Stimulated activated CD4-positive, alpha-beta T cell treated with anti-CD3 and anti-CD28 coated beads, Interleukin-12 subunit alpha, Interleukin-12 subunit beta, amount 100 ng/mL, for 48 hours (primary cell): ENCODE measurements at places on chromosomes 5 and 9.

GRCh38 chr5:139796061-139796806 lies 626 bp downstream of the PSD2 start:
- no peak for DNase-seq

GRCh38 chr5:178371362-178372111 lies 138.9 kb upstream of the PHYKPL start:
- no peak for DNase-seq

DNA sequence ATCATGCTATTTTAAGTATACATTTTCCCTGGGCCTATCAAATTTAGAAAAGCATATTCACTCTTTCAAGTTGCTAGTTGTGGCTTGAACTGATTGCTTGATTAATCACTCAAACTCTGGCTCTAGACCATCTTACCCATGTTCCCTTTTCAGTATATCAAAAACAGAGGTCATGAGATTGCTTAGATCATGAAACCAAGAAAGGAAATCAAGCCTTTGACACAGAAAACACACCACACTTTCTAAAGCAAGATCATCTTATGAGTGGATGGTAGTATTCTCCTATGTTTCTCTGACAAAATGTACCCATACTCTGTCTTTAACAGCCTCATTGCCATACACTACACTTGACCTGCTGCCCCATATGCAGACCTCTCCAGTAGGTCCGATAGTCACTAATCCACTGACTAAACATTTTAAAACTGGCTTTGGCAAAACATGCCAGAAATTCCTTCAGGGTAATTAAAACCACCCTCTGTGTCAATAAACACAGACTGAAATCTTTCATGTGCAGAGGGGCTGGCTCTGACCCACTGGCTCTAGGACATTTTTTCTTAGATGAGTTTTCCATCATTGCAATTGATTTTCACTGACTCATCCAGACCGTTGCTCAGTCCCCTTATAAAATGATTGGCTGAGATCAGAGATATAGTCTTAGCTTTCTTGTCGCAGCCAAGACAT lies 18.2 kb downstream of the PPP2R2B start:
- DNase-seq: no peak

GRCh38 chr9:36471359-36471758 lies 71.3 kb upstream of the RNF38 start:
- no peak for DNase-seq

DNA sequence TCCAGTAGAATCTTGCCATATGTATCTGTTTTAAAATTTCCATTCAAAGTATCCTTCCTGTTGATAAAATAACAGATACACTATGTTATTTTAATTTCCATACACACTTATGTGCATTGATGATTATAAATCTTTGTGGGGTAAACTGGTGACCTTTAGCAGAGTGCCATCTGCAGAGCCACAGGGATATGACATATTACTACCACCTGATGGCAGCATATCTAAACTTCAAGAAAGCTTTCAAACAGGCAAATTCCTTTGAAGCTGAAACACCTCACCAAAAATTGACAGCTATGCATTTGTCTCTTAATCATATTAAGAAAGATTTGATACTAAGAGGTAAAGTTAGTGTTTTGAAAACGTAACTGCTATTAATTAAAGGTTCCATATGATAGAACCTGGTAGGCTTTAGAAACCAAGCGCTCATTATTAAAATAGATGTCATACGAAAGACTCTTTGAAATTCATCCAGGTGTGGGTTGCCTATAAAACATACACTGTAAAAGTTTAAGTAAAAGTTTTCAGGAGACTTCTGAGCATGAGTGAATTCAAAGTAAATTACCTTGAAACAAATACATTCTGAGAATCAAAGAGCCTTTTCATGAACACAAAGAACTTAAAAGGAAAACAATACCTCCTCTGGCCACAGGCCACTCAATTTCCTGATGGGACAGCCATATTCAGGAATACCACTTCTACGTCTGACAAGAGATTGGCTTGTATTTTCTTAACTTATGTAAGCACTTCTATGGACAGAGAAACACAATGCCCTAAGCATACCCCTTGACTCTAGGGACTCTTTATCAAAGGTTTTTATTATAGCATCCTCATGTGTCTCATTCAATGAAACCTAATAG lies 93.3 kb downstream of the KIAA0825 start:
- DNase-seq: no peak

DNA sequence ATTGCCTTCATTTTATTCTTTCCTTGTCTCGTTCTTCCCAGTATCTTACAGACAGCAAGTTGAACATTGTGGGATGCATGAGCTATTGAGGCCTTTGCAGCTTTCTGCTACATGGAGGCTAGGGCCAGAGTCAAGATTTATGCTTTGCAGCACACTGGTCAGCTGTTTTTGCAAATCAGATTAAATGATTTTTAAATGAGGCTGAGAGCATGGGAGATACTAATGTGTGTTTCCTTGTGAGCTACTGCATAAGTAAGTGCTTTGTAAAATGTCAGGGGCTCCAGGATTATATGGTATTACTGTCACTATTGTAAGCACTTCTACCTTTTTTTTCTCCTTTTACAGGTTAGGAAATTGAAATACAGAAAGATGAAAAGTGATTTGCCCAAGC lies 111.0 kb upstream of the CDKN2B start:
- no peak for DNase-seq

DNA sequence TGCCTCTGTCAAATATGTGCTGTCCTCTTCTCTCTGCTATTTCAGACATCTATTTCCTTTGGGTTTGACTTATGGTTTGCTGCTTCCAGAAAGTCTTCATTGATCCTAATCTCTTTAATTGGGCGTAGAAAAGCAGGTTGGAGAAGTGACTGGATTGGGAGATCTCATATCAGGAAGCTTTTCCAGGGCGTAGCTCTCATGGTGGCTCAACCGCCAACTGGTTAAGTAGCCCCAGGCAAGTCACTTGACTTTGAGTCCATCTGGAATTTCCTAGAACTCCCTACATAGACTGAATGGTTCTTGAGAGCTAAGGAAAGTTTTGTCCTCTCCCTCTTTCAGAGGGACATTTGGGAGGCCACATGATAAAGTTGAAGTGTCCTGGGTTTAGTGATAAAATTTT lies 192.3 kb upstream of the GLRA1 start:
- no peak for DNase-seq

DNA sequence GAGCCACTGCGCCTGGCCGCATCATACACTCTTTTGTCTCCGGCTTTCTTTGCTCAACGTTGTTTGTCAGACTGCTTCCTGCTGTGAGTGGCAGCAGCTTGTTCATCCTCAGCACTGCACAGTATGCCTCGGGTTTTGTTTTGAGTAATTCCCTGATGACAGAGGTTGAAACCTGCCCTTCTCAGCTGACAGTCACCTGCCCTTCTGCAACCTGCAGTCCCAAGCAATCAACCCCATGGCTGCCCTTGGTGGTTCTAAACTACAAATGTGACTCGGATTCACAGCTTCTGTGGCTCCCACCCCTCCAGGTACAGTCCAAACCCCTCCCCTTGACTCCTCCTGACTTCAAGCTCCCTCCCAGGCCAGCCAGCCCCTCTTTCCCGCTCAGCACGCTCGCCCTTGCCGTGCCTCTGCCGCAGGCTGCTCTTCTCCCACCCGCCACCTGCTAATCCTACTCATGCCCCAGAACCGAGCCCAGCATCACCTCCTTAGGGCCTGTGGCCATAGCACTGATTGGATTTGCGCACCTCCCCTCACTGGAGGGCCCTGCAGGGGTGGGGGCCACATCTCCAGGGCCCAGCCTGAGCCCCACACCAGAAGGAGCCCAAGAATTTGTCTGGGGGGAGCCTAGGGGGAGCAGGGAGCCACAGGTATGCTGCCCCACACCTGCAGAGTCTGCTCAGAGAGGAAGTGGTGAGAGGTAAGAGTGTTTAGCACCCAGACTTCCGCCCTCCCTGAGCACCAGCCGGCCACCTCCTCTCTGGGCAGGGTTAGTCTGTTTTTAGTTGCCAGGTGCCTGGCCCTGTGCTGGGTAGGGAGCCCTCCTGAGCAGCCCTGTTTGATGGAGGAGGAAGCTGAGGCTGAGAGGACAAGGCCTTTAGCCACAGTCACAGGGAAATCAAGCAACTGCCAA lies 10.1 kb downstream of the EEIG1 start:
- DNase-seq: peak; percentile 72

DNA sequence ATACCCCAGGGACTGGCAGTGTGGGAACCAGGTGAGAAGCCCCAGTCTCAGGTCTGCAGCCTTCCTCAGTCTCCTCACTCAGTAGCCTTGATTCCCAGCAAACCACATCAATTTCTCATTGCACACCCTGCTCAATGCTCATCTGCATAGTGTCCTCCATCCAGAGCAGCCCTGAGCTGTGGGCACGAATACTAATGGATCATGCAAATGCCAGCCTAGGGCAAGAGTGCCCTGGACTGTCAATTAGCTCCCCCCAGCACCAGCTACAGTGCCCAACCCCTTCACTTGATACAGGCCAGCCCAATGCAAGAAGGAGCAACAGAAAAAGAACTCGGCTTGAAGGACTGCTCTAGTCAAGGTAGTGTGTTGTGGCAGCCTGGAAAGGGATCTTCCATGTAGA lies 9.8 kb upstream of the KCNIP1 start:
- DNase-seq: no peak

DNA sequence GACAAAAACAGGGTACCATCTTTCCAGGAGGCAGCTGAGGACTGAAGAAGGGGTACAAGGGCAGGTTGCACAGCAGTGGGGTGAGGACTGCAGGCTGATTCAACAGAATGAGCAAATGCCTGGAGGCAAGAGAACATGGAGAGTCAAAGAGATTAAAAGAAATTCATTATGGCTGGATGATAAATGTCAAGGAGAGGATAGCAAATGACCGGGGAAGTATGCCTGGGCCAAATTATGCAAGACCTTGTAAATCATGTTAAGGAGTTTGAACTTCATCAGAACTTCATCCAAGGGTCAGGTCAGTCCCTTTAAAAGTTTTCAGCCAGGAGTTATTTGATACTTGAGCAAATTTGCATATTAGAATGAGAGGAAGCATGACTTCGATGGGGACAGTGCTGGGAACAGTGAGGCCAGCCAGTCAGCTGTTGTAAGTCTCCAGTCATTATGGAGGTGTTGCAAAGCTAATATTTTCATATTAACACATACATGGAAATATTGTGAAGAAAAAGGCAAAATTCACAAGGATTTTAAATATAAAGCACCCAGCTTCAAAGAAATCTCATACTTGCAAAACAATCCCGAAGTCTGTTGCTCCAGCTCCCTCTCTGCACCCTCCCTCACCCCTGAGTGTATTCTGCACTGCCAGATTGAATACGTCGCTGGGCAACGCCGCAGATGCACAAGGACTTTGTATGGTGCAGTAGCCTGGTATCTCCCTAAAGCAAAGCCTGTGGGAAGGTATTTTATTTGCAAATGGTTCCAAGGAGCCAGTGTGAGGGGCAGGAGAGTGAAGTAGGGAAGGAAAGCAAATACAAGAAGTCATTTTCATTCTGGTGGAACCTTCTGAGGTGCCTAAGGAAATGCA lies 509.8 kb upstream of the TLE4 start:
- DNase-seq: no peak

- no peak for DNase-seq
These were observed 70.5 kb downstream of the SMIM23 start for GRCh38 chr5:171855798-171856763.

GRCh38 chr5:113167985-113168384 lies 191.4 kb downstream of the DCP2 start:
- DNase-seq: no peak

DNA sequence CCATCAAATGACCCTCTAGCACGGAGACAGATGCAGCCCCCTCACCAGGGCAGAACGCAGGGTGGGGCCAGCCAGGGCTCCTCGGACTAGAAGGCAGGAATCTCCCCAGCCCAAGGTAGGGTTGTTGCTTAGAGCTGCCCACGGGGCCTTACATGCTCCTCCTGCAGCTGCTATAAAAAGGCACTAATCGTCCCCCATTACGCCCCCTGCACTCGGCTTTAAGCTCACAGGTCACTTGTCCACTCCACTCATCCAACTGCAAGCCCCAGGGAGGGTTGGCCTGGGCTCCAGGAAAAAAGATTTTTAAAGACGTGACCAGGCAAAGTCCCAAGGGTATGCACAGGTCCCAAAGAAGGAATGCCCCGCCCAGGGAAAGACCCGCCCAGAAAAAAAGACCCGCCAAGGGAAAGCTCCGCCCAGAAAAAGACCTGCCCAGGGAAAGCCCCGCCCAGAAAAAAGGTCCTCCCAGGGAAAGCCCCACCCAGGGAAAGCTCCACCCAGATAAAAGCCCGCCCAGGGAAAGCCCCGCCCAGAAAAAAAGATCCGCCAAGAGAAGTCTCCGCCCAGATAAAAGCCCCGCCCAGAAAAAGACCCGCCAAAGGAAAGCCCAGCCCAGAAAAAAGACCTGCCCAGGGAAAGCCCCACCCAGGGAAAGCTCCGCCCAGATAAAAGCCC lies 11.1 kb downstream of the GRIN1 start:
- no peak for DNase-seq

- no peak for DNase-seq
These were observed 18.3 kb downstream of the NDUFS6 start for GRCh38 chr5:1819458-1819857.

DNA sequence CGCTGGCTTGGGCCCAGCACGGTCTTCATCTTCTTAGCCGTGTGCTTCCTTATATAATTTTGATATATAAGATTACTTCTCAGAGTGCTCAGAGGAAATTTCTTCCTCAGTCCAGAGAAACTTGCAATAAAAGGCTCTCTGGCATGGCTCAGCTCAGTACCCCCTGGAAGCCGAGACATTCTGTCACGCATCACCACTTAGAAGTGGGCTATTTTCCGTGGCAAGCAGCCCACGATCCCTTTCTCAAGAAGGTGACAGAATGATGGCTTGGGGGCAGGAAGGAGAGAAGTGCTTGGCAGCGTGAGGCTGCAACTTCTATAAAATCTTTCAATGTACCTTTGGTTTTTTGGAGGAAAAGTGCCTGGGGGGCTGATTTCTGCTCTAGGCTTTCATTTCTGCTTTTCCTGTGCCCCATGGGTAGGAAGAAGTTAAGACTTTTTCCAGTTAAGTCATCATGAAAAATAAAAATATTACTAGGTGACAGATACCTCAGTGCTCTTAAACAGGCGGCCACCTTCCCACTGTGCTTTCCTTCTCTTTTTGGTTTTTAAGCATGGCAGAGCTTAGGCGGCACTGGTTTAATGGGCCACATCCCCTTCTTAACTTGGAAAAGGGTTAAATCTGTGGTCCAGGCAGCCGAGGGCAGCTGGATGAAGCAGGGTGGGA lies 104.6 kb downstream of the MVB12B start:
- DNase-seq: no peak

- no peak for DNase-seq
These were observed 116.6 kb downstream of the AOPEP start for GRCh38 chr9:94843134-94843533.
